ENCODE measurements at places on chromosomes 5 and 9.

DNA sequence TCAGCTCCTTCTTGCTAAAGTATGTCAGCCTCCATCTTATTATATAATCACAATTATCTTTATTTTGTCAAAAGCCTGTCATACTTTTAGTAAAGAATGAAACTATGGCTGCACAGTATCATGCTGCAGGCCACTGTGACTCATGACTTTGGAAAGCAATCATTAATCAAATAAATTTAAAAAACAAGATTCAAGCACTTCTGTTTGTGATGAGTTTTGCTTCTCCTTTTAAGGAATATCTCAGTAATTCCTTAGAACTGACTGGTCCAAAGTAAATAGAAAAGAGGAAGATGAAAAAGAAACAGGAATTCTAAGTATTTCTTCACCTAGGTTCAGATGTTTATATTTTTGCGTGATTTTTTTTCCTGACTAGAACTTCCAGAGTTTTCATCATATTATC is 83.1 kb downstream of the EDIL3 start:
- DNase-seq = peak; percentile 51

GRCh38 chr5:138632900-138633489 is 57.8 kb upstream of the HSPA9 start:
- peak; percentile 89 for DNase-seq

DNA sequence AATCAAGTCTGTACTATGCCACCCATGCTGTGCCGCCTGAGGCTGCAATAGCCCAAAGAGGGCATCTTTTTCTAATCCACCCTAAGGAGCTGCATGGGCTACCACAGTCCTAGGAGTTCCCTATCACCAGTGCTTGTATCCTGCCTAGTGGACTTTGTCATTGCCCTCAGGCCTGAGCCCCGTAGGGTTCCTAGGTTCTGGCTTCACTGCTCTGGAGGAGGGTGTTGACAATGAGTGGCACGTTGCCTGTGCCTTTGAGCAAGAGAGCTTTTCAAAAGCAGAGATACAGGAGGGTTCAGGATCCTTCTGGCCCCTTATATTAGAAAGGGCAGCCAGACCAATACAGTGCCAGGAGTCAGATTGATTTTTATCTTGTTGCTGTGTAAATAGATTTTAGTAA is 93.0 kb downstream of the PRDM6 start:
- DNase-seq = no peak

- DNase-seq = no peak
These were observed 79.4 kb downstream of the PALM2AKAP2 start for GRCh38 chr9:109859447-109859846.

GRCh38 chr5:126171916-126172315 is 251.3 kb upstream of the GRAMD2B start:
- no peak for DNase-seq

- DNase-seq = no peak
These were observed 73.4 kb downstream of the FOXD1 start for GRCh38 chr5:73375191-73375545.

DNA sequence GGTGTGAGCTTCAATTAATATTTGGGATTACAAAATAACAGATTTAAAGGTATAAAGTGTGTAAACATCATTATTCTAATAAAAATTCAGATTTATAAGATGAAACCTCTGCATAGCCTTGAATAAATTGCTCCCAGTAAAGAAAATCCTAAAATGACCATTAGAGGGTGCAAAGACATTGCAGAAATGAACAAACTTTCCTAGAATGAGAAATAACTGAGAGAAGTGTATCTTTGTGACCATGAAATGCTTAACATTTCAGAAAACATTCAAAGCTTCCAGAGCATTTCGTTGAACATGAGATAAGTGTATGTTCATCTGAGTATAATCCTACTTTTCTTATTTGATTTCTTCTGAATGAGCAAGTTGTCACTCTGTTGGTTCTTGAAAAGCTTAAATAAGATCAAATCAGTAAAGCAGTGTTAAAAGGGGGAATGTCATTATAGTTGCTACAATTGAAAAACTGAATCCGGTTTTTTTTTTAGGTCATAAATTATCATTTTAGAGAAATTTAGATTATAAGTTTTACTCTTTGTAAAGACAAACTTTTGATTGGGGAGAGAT is 24.7 kb upstream of the NUDT12 start:
- peak; percentile 22 for DNase-seq

DNA sequence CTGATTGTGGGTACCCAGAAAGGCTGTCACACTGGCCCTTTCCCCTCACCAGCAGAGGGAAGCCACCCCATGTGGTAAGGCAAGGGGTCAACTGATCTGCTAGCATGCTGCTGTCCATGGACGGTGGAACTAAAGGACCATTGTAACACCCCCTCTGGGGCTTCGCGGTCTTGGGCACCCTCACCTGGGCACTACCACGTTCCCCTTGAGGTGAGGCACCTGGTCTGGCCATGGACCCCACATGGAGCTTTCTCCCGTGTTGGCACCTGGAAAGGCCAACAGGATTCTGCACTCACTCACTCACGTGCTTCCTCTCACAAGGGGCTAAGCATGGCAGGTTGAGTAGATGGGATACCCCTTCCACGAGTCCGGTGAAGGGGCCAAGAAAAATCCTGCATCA is 72.0 kb upstream of the RFX3 start:
- DNase-seq = no peak

GRCh38 chr9:37415011-37415719 is 7.3 kb upstream of the GRHPR start:
- peak; percentile 76 for DNase-seq

GRCh38 chr5:168291964-168292785 is 730 bp downstream of the WWC1 start:
- no peak for DNase-seq

GRCh38 chr5:176996780-176997179 is 9.8 kb downstream of the UIMC1 start:
- peak; percentile 50 for DNase-seq

GRCh38 chr9:129480227-129480626 is 140.7 kb downstream of the C9orf50 start:
- DNase-seq = no peak

DNA sequence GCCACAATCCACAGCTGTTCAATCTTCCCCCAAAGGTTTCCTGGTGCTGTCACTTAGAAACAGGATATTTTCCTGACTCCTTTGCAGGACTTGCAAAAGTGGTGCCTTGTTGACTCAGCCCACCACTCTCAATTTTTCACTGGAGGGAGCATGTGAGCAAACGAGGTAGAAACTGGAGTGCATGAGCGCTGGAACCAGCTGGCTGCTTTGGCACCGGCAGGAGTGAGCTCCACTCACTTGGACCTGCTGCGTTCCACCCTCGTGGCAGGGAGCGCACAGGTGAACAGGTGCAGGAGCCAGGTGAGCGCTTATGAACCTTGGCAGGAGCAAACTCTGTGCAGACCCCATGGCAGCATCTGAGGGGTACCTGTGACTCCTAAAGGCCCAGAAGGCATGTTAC is 364.1 kb upstream of the RORB start:
- no peak for DNase-seq
